Activated T-helper 17 cell treated with anti-CD3 and anti-CD28 coated beads, Interleukin-2, amount 50 U/mL, for 72 hours (primary cell): ENCODE measurements at places on chromosomes 3 and 15.

DNA sequence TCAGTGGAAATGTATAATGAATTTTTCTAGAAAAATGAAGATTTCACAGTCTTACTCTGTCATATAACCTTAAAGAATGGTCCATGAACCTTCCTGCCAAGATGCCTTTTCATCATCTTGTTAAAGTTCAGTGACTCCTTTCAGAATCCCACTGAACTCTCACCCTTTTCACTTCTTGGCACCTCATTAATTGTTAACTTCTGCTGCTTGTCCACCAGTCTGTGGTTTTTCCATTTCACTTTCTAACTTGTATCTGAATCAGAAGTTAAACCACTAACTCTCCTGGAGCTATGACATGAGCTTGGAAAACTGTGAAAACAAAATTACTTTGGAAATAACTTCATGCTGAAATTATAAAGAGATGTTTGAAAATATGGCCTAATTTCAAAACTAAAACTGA lies 281.2 kb upstream of the ALCAM start:
- ATAC-seq: no peak

GRCh38 chr3:134610432-134611385 lies 40.1 kb downstream of the KY start:
- no peak for ATAC-seq

- peak; percentile 51 for ATAC-seq
These were observed 146.2 kb downstream of the NFKBIZ start for GRCh38 chr3:101995371-101996046.

- no peak for ATAC-seq
These were observed 154.4 kb downstream of the OXSM start for GRCh38 chr3:25944329-25944728.

DNA sequence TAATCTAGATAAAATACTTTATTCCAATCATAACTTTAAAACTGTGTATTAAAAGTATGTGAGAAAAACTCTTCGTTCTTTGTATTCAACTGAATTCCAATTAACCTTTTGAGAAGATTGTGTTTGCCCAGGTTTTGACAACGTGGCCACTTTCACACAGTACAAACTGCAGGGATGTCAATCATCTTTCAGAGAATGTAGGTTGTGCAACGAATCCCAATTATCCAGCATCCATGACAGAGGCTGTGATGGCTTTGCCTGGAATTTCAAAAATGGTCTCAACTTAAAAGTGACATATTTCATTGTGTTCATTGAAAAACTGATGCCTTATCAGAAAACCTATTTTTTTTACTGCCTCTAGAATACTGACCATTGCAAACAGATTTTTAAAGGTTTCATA lies 615.1 kb upstream of the KCNMB2 start:
- ATAC-seq: no peak

DNA sequence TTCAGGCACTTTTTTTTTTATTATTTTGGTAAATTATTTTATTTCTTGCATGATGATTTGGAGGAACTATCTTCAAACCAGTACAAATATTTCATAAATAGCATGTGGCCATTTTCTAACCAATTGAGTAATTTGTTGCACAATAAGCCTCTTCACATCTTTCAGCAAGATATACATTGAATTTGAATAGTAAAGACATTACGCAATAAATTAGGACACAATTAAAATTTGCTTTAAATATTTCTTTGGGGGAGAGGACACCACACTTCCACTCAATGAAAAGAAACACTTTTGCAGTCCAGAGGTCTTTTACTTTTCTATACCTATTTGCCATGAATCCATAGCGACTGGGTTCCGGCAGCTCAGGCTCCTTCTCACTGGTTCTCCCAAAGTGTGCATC lies 762.6 kb upstream of the GOLIM4 start:
- no peak for ATAC-seq

DNA sequence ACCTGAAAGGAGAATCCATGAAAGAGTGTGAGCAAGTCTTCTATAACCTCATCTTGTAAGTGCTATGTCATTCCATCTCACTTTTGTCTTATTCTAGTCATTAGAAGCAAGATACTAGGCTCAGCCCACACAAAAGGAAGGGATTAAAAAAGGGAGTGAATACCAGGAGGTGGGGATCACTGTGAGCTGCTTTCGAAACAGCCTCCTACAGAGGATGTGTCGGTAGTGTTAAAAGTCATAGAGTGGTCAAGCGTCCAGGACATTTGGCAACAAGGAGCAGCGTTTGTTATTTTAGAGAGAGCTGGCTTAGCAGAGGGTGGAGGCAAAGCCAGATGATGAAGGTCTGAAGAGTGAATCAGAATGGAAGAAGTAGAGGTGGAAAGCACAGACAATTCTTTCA lies 11.7 kb upstream of the ZNF148 start:
- ATAC-seq: no peak

- ATAC-seq: no peak
These were observed 205.4 kb upstream of the TSC22D2 start for GRCh38 chr3:150202711-150203110.

DNA sequence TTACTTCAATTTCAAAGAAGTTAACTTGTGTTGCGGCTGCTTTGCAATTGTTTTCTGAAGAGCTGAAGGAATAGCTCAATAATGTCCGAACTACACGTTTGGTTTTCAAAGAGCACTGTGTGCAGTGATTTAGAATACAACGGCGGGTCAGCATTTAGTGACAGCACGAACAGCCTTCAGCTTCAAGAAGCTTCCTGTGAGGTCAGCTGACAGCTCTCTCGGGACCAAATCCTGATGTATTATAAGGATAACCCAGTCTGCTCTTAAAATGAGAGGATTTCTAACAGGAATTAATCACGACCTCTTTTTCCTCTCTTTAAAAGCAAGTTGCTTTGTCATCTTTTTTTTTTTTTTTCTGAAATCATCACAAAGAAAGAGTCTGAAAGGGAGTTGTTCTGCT lies 97.9 kb upstream of the UNC13C start:
- ATAC-seq: no peak
